Muscle of leg (tissue), 16 donors: ENCODE measurements at places on chromosomes 6 and 20. TPM values are rescaled to one million over a fixed set of nuclear protein-coding genes. Genes with fewer than 3 reads are reported as not detected.
A peak's percentile ranks its signal among the peaks of the same experiment; 100 is the strongest.

SIRPB1 gene
- total RNA-seq = 0.13 TPM

BPIFB4 gene
- 0.09 TPM for total RNA-seq

BIRC7 gene
- 0.13 TPM for total RNA-seq

ZNFX1 gene
- 12.3 TPM for total RNA-seq

MATN4 gene
- total RNA-seq = 0.58 TPM

GRCh38 chr6:73204252-73204651 is 21.0 kb downstream of the KHDC1L start:
- no peak for DNase-seq
- H3K27ac ChIP-seq = no peak overlapping the region
- H3K4me3 ChIP-seq = no peak overlapping the region
- no peaks in the 10 kb centered on the region for H3K27me3 ChIP-seq

DNA sequence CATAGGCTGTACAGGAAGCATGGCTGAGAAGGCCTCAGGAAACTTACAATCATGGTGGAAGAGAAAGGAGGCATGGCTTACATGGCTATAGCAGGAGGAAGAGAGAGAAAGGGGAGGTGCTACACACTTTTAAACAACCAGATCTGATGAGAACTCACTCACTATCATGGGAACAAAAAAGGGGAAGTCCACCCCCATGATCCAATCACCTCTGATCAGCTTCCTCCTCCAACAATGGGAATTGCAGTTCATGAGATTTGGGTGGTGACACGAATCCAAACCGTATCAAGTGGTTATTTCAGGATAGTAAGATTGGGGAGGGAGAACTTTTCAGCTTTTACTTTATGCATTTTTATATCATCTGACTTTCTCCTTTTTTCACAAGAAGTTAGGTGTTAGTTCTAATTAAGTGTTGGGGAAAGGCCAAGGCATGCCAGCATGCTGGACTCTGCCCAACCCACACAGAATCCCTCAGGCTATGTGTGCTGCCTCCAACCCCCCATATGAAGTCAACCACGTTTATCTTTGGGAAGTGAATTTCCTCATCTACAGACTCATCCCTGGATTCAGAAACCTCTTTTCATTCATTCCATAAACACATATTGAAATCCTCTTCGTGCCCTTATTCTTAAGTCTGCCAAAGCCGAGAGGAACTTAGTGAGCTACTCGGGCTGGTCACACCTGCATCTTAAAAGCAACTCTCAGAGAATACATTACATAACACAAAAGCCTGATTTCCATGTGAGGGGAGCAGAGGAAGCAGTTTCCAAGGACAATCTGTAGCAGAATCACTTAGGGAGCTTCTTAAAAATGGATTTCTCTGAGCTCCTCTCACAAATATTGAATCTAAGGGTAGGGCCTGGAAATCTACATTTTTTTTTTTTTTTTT is 16.7 kb upstream of the CLIC5 start:
- H3K4me3 ChIP-seq = no peak overlapping the region
- no peak for DNase-seq
- H3K4me1 ChIP-seq = no peaks in the 10 kb centered on the region
- no peak overlapping the region for H3K27ac ChIP-seq

DNA sequence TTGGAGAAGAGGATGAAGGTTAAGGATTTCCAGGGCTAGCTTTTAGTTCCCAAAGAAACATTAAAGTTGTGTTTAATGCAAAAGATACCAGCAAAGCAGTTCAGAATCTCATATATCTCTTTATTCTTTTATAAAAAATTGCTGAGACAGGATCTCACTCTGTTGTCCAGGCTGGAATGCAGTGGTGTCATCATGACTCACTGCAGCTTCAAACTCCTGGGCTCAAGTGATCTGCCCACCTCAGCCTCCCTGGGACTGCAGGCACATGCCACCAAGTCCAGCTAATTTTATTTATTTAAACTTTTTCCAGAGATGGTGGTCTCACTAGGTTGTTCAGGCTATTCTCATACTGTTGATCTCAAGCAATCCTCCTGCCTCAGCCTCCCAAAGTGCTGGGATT is 41.1 kb upstream of the CAP2 start:
- H3K27me3 ChIP-seq = no peaks in the 10 kb centered on the region
- H3K4me1 ChIP-seq = no peaks in the 10 kb centered on the region
- no peaks in the 10 kb centered on the region for H3K36me3 ChIP-seq
- no peak overlapping the region for H3K4me3 ChIP-seq
- H3K27ac ChIP-seq = no peak overlapping the region

GRCh38 chr20:58310291-58310782 is 822 bp downstream of the RAB22A start:
- DNase-seq = no peak
- H3K4me1 ChIP-seq = peaks cover 10% of the 10 kb centered on the region
- peak overlapping the region; percentile 62 for H3K27ac ChIP-seq

GRCh38 chr6:107629548-107630129 is 139.7 kb downstream of the SOBP start:
- no peak overlapping the region for H3K27ac ChIP-seq
- no peak for DNase-seq
- peaks cover 24% of the 10 kb centered on the region for H3K4me1 ChIP-seq
- H3K4me3 ChIP-seq = no peak overlapping the region
- H3K27me3 ChIP-seq = peaks cover 6% of the 10 kb centered on the region

GRCh38 chr20:4736875-4737274 is 15.2 kb downstream of the PRND start:
- no peak for DNase-seq
- peaks cover 6% of the 10 kb centered on the region for H3K27me3 ChIP-seq
- no peak overlapping the region for H3K4me3 ChIP-seq
- H3K4me1 ChIP-seq = no peaks in the 10 kb centered on the region
- H3K36me3 ChIP-seq = no peaks in the 10 kb centered on the region
- no peak overlapping the region for H3K27ac ChIP-seq

GRCh38 chr6:40907198-40907701 is 131.8 kb downstream of the UNC5CL start:
- H3K4me1 ChIP-seq = no peaks in the 10 kb centered on the region
- H3K4me3 ChIP-seq = no peak overlapping the region
- H3K27me3 ChIP-seq = no peaks in the 10 kb centered on the region
- DNase-seq = peak; percentile 54
- no peaks in the 10 kb centered on the region for H3K36me3 ChIP-seq
- H3K27ac ChIP-seq = no peak overlapping the region

DNA sequence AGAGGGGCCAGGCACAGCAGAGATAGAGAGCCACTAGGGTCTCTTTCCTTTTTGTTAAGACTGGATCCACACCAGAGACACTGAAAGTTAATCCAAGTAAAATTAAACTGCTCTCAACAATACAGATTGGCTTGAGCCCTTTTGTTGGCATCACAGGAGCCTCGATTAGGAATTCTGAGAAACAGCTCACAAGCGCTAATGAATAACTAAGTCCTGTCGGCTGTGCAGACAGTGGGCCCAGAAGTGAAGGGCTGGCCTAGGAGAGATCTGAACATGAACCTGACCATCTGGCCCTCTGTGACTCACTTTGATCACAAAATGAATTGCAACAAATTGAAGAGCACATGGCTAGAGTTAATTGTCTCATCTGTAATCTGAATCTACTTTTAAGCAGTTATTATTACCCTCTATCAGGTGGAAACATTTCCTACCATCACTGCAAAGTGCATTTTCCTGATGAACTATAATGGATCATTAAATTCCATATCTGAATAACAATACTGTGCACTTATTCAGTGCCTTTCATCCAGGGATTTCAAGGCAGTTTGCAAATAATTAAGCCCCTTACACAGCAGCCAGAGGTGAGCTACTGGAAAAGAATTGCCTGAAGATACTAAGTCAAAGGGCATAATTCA is 3.2 kb downstream of the BACH2 start:
- peaks cover 8% of the 10 kb centered on the region for H3K4me1 ChIP-seq
- H3K4me3 ChIP-seq = no peak overlapping the region
- no peaks in the 10 kb centered on the region for H3K27me3 ChIP-seq

DNA sequence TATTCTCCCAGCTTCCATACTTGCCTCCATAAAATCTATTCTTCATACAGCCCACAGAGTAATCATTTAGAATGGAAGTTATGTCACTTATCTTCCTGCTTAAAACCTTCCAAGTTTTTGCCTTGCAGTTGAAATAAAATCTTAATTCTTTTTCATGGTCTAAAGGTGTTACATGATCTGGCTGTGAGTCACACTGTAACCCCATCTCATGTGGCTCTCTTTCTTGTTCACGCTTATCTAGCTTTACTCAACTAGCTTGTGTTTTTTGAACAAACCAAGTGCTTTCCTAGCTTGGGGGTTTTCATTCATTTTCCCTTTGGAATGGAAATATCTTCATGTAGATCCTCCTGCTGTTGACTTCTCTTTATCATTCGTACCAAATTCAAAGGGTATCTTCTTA is 23.6 kb upstream of the THEMIS start:
- no peak overlapping the region for H3K4me3 ChIP-seq
- no peak for DNase-seq
- no peak overlapping the region for H3K27ac ChIP-seq
- H3K36me3 ChIP-seq = no peaks in the 10 kb centered on the region
- H3K4me1 ChIP-seq = no peaks in the 10 kb centered on the region
- no peaks in the 10 kb centered on the region for H3K27me3 ChIP-seq
